Urinary bladder (tissue), 4 donors: ENCODE measurements at places on chromosomes 11 and 22. TPM values are rescaled to one million over a fixed set of nuclear protein-coding genes. Genes with fewer than 3 reads are reported as not detected.

Gene FXYD6
- total RNA-seq: 56.2 TPM

DNA sequence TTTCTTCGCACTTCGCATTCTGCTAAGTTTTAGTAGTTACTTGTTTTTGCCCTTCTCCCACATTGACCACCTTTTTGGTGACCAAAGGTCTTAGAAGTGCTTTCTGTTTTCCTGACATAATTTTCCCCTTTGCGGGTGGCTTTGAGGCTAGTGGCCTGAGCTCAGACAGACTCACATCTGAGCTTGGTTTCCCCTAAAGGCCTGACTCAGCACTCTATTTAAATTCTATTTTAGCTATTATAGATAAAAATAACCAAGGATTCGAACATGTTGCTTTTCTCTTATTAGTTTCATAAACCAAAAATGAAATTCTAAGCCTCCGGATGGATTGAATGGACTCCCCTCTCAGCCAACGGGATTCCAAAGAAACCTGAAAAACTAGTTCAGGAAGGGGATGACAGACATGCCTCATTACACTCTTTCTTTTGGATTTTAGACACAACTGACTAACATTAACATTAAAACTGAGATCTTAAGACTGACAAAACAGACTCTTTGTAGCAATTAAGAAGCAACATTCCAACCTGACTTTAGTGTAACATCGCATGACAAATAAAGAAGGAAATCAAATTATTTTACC is 258.5 kb downstream of the LUZP2 start:
- DNase-seq: no peak

GRCh38 chr22:17336061-17336460 is 33.2 kb upstream of the CECR2 start:
- no peak for DNase-seq

DNA sequence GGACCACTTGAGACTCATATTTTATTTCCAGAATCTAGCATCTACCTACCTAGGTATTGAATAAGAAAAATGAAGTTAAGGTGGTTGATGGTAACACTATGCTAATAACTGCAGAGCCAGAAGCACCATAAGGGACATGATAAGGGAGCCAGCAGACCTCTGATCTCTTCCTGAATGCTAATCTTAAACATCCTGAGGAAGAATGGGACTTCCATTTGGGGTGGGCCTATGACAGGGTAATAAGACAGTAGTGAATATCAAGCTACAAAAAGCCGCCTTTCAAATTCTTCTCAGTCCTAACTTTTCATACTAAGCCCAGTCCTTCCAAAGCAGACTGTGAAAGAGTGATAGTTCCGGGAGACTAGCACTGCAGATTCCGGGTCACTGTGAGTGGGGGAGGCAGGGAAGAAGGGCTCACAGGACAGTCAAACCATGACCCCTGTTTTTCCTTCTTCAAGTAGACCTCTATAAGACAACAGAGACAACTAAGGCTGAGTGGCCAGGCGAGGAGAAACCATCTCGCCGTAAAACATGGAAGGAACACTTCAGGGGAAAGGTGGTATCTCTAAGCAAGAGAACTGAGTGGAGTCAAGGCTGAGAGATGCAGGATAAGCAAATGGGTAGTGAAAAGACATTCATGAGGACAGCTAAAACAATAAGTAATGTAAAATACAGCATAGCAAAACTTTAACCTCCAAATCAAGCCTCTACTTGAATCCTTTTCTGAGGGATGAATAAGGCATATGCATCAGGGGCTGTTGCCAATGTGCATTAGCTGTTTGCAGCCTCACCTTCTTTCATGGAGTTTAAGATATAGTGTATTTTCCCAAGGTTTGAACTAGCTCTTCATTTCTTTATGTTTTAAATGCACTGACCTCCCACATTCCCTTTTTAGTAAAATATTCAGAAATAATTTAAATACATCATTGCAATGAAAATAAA is 2.1 kb downstream of the HBB start:
- DNase-seq: no peak

DNA sequence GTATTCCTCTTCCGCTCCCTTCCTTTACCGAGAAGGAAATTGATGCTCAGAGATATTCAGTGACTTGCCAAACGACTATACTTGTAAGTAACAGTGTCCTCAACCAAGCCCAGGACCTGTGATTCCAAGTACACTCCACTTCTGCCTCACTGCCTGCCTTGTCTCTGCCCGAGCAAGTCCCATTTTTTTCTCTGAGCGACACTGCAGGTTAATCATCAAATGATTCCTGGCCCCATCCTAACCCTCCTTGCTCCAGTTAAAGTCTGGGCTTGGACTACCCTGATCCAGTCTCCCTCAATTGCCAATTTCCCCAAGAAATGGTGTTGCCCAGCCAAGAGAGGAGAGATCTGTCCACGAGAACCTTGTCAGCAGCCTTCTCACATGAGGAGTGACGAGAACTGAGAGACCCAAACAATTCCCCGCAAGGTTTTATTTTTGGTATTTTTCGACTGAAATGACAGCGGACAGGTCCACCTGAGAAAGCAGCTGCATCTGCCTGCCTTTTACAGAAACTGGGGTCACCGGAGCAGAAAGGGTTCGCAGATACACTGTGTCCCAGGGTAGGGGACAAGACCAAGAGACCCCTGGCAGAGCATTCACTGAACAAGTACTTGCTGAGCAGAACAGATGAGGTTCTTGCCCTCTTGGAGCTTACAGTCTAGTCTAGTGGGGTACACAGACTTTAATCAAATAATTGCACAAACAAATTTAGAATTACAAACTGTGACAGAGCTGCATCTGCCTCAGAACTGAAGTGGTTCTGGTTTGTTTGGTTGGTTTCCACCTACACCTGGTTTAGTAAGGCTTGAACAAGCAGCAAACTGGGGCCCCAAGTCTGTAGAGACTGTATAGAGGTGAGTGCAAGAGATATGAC is 11.4 kb downstream of the POU2AF1 start:
- no peak for DNase-seq

GRCh38 chr11:35803115-35803514 is 140.5 kb downstream of the TRIM44 start:
- DNase-seq: no peak
